ENCODE measurements at places on chromosomes 16 and 17.

- DNase-seq = no peak
Observed at GRCh38 chr16:13176711-13177110, 275.3 kb downstream of the SHISA9 start.

DNA sequence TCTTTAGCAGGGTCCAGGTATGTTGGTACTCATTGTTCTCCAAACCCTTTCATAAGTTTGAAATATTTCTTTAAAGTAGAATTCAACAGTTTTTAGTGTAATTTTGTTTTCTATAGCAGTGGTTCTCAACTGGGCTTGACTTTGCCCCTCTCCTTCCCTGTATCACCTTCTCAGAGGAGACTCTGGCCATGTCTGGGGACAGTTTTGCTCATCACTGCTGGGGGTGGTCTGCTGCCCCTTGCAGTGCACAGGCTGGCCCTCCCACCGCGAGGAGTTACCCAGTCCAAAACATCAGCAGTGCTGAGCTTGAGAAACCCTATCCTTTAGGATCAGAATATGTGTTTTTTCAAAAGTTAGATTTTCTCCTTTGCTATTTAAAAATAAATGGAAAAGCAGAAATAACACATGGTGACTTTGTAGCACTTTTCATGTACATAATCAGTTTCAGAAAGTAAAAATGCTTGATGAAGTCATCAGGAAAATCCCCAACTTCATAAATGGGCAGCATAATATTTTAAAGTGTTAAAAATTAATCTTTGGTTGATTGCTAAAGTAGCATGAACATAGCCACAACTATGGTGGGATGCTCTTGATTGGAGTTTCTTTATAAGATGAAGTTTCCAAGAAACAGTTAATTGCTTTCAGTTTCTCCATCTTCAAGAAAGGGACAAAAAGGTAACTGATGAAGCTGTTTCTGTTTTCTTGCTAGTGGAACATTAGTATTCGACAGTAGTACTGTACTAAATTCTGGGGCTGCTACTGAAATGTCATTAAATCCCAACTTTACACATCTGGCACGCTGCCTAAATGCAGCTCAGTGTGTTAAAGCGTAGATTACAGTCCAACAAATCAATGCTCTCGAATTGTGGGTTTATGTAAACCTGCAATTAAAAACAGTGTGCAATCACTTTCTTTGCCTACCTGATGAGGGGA is 70.3 kb downstream of the NETO2 start:
- DNase-seq = no peak

DNA sequence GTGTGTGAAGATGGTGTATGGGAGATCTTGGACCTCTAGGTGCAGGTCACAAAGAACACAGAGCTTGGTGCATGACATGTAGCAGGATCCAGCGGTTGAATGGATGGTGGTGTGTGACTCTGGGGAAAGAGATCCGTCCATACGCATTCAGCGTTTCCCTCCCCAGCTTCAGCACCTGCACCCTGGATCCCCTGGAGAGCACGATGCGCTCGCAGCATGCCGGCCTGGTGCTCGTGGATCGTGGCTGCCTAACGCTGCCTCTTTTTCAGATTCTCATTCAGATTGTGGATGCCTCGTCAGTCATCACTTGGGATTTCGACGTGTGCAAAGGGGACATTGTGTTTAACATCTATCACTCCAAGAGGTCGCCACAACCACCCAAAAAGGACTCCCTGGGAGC is 70.9 kb downstream of the SEC14L1 start:
- DNase-seq = no peak

GRCh38 chr17:28120766-28121165 is 78.3 kb downstream of the NLK start:
- DNase-seq = no peak

DNA sequence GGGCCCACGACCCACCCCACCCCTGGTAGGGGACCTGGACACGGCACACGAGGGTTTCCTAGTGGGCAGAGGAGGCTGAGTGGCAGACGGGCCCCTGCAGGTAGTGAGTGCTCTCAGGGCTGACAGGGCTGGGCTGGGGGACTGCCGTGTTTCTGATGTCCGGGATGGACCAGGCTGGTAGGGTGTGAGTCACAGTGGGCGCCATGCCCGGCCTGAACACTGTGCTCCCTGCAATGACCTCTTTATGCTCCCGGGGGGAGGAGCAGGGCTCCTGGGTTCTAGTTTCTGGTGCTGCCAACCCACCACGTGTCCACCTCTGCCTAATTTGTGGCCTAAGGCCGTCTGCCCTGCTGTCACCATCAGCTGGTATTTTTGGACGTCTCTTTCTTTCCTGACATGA is 26.3 kb downstream of the ARHGAP23 start:
- DNase-seq = no peak

DNA sequence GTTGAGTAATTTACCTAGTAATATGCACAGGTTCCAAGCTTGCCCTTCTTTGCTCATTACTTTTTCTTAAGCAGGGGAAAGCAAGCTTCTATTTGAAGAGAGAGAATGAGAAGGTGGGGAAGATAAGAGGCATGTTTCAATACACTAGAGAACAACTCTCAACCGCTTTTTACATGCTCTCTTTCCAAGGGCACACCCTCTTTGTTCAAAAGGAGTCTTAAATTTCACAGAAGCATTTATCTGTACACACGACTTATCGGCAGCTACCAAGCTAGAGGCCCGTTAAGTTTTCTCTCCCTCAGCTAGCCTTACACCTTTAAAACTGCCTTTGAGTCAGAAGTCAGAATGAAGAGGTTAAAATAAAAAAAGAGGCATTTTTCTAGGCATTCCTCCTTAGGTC is 79.6 kb downstream of the STH start:
- no peak for DNase-seq

DNA sequence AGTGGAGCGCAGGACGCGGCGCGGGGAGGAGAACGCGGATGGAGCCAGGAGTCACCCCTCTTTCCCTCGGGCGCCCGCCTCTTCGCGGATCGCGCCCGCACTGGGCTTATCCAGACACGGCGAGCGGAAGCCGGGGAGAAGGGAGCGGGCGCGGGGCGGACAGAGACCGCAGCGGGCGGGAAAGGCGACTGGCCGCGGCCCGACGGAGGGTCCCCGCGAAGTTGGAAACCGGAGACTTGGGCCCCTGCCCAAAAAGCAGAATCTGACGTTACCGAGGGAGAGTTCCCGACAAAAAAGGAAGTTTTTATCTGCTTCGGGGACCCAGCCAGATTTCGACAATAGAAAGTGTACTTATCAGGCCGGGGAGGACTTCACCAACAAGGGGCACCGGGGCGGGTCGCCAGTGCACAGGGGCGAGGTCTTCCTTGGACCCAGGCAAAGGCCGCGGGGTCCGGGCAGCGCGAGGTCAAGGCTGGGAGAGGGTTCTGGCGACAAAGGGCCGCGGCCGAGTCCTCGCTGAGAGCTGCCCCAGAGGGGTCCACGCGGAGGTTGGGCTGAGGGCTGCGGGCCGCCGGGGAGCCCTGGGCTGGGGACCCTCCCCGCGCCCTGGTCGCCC is 519 bp downstream of the ST6GALNAC2 start:
- DNase-seq = no peak

GRCh38 chr17:79832218-79833109 is 6.8 kb downstream of the CBX4 start:
- no peak for DNase-seq

GRCh38 chr16:15644267-15644961 is 1.5 kb upstream of the MARF1 start:
- DNase-seq = no peak

DNA sequence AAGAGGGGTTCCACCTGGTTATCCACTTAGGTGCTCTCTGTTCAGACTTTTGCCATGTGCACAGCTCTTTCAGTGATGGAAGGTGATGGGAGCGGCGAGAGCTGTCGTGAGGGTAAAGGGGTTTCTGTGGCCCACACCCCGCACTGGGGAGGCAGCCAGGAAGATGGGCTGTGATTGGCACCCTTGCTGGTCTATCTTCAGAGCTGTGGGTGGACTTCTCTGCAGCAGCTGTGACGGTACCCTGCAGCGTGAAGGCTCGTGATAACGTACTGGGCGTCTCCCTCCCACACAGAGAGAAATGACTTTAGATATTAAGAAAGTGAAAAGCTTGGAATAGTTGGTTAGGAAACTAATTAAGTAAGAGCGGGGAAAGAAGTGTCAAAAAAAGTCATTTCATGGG is 45.8 kb downstream of the MPRIP start:
- DNase-seq = no peak

DNA sequence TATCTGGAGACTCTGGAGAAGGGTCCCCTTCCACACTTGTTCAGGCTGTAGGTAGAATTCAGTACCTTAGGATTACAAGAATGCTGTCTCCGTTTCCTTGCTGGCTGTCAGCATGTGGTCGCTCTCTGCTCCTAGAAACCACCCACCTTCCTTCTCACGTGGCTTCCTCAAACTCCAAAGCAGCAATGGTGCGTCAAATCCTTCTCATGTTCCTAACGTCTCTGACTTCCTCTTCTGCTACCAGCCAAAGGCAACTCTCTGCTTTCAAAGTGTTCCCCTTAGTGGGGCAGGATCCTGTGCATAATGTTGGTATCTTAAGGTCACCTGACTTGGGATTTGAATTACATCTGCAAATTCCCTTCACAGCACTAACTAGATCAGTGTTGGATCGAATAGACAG is 30.9 kb upstream of the DYNLRB2 start:
- DNase-seq = no peak

DNA sequence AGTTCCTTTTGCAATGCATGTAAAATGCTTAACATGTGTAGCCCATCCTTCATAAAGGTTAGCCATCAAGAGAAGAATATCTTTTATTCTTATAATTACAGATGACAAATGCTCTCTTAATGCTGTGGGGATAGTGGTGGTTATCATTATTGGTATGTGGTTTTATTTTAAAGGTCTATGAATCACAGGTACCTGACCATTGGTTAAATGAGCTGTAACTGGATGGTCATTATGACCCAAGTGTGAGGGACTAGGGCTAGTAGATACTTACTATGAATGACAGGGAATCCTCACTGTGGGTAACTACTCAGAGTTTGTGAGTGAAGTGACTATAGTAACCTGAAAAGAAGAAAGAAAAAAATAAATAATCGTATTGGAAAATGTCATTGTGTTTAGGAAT is 78.8 kb downstream of the CDRT15 start:
- no peak for DNase-seq

DNA sequence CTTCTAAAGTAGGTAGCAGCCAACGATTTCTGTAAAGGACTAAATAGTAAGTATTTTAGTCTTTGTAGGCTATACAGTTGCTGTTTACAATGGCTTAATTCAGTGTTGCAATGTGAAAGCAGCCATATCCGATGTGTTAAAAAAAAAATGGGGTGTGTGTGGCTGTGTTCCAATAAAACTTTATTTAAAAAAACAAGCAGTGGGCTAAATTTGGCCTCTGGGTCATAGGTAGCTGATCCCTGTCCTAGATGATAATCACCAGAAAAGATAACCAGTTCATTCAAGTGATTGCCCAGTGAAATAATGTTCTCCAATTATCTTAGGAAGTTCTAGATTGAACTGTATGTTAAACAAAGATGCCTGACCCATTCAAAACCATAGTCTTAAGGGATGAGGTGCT is 124.3 kb downstream of the MAP2K6 start:
- DNase-seq = no peak

GRCh38 chr16:66926961-66927436 is 1.7 kb upstream of the RRAD start:
- DNase-seq = no peak

- DNase-seq = no peak
Observed at GRCh38 chr16:20744922-20745440, 3.4 kb upstream of the THUMPD1 start.

DNA sequence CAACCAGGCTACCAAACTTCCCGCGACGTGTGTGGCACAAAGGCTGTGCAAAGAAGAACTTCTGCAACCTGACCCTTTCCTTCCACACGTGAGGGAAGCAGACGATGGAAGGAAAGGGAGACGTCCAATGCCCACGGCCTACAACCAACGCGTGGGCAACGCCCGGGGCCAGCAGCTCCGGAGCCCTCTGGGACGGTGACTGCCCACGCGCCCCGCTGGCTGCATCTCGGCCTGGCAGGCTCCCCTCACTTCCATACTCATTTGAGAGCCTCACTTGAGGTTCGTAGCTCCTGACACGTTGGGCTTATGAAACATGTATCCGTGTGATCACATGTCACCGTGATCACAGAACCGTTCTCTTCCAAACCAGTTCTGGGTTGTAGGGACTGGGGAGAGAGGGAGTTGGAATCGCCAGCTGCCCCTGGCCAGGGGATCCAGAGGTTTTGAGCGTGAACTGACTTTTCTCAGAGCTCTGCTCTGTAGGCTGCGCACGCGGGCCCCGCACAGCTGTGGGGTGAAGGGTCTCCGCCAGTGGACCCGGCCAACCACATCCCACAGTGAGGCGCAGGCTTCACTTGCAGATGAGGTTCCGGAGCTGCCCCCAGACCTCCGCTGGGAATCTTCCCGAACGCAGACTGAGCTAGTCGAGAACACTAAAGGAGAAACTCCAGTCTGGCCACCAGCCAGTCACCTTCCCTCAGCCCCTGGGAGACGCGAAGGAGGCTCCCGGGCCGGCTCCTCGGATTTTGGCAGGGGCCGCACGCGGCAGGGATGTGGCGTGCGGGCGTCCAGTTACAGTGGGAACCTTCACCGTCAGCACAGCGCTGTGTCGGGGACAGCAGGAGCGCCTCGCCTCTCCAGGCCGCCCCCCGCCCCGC is 1.0 kb downstream of the LMF1 start:
- DNase-seq = no peak

- peak; percentile 47 for DNase-seq
Observed at GRCh38 chr17:35895636-35896587, 15.8 kb upstream of the CCL5 start.

DNA sequence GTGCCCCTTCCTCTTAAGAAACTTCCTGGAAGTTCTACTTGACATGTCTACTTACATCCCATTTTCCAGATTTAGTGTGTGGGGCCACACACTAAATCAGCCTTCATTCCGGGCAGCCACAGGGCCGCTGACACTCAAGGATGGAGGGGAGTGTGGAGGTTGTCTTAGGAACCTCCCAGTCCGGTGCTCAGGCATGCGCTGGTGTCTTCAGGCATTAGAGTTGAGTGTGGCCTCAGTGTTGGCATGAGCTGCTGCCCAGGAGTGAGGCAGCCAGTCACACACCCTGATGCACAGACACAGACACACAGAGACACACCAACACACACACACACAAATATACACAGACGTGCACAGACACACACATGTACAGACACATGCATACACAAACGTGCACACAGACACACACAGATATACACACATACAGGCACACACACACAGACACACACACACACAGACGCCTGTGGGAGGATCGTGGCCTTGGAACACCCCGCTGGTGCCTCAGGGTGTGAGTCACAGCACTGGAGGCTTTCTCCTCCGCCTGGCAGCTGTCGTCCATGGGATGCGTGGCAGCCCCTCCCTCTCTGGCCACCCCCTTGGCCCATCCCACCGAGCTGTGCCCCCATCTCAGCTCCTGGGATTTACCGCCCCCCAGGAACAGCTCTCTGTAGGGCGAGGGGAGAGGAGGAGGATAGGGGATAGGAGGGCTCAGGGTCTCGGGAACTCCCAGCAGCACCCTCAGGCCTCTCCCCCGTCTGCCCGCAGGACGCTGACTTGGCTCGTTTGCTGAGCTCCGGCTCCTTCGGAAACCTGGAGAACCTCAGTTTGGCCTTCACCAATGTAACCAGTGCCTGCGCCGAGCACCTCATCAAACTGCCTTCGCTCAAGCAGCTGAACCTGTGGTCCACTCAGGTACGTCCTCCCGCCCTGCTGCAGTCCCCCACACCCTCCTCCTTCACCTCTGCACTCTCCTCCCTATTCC is 75.6 kb upstream of the PLCG2 start:
- no peak for DNase-seq

Measured in activated naive CD8-positive, alpha-beta T cell treated with anti-CD3 and anti-CD28 coated beads, Interleukin-2, amount 50 U/mL, for 24 hours (primary cell).